ENCODE measurements at places on chromosomes 4 and X.

GRCh38 chr4:32440391-32440790 is 1720.2 kb downstream of the PCDH7 start:
- no peak for DNase-seq

- no peak for DNase-seq
These were observed 74.8 kb downstream of the STPG2 start for GRCh38 chr4:98068495-98068894.

DNA sequence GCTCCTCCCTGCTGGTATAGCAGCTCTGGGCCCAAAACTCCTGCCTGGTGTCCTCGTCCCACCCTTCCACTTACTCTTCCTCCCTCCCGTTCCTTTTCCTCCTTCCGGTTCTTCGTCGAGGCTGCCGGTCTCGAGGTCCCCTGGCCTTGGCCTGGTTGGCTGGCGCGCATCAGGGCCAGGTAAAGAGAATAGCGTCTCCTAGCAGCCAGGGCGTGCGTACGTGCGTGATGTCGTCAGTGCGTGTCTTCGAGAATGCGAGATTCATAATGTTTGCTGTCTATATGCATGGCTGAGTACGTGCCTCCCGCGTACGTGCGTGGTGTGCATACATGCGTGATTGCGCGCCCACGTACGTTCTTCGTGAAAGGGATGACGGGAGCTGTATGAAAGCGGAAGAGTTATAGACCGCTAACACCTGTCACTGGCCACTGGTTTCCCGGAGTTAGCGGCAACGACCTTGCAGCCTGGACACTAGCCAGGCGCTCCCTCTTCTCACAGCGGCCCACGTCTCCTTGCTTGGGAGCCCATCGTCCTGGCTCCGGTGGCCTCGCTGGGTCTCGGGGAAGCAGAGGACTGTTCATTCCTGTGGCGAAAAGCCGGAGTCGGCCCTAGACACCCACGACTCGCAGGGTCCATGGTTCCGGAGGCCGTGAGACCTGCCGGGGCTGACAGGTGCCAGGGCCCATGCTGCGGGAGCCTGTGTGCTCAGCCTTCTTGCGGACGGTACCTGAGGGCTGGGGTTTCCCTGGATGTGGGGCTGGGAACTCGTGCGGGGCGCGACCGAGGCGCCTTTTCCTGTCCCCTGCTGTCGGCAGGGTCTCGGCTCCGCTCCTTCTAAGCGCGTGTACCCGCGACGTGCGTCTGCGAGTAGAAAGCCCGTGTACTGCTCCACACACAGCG is at the start of gene EOLA1:
EOLA1 (plus strand) TSS at position 392 of the 900 bp plus-strand sequence. CDS start 4,619 bp downstream, outside the sequence.
- DNase-seq: peak; percentile 47

DNA sequence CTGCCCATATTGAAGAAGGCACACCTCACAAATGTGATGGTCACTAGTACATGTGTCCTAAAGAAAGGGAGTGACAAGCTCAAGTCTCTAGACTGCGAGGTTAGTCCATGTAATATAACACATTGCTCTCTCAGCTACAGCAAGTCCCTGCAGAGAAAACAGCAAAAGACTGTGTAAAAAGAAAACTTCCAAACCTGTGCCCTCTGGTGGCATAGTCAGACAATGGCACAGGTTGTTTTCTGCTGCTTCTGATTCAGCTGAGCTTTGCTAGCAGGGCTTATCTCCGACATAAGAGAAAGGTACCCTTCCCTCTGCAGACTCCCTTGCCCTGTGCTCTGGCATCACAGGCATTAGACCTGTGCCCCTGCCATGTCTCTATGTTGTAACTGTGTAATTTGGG is 1.4 kb upstream of the SERPINA7 start:
- no peak for DNase-seq

DNA sequence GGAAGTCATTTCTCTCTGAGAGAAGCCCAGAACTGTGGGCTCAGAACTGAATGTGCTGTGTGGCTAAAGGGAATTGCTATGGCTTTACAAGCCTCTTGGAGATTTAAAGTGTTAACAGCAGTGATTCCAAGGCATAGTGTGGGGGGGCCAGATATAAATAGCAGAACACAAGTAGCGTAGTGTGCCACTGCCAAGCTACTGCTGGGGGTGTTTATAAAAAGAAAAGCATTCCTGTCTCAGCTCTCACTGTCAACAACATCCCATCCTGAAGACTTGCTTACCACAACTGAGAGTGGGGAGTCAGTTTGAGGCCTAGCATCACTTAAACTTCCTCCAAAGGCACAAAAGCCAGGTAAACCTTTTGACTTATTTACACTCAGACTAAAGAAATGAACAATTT is at the start of gene ART3:
ART3 (plus strand) TSS at position 242 of the 400 bp plus-strand sequence. CDS start 1,181 bp downstream, outside the sequence.
- no peak for DNase-seq

- no peak for DNase-seq
These were observed 14.1 kb downstream of the MFAP3L start for GRCh38 chr4:170011921-170012628.

GRCh38 chrX:17554914-17555313 is 179.9 kb downstream of the NHS start:
- no peak for DNase-seq

DNA sequence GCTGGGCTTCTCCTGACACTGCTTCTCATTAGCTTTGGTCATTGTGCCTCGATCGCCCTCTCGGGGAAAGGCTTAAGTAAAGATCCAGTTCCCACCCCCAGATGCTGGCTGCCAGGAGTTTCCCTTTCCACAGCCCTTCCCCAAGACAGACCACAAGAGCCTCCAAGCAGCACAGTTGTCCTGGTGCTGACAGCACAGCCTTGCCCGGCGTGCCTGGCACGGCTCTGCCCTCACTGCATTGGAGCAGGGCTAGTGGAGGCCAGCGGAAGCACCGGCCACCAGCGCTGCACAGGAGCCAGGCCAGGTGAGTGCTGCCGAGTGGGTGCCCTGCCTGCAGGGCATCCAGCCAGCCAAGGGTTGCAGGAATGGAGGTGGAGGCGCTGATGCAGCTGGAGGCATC is 9.7 kb upstream of the MSANTD1 start:
- no peak for DNase-seq

DNA sequence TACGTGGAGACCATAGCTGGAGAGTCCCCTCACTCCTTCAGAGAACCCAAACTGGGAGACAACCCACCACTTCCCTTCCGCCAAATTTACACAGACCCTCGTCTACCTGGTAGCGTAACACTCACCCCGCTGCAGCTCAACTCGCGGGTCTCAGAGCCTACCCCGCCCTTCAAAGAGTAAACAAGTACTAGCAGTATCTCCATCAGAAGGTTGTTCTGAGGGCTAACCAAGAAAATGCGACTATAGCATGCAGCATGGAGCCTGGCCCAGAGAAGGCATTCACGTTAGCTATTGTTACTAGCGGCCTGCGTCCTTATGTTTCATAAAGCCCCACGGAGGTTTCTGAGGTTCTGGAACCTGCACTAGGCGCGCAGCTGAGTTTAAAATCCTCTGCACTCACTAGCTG is 531 bp upstream of the MANBA start:
- no peak for DNase-seq

DNA sequence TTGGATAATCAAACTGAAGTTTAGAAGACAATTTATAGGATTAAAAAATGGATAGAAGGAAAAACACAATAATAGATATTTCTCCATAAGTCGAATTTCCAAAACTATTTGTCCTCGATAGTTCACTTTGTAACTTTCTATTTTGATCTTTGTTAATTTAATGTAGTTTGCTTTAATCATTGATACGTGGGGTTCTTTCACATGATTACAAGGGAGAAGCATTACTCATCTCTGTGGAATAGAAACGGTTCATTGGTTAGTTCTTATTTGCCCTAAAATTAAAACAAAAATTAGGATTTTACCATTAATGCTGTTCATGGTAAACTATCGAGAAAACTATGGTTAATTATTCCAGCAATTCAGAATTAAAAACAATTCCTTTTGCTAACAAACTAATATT is 2.1 kb downstream of the TET2 start:
- no peak for DNase-seq

DNA sequence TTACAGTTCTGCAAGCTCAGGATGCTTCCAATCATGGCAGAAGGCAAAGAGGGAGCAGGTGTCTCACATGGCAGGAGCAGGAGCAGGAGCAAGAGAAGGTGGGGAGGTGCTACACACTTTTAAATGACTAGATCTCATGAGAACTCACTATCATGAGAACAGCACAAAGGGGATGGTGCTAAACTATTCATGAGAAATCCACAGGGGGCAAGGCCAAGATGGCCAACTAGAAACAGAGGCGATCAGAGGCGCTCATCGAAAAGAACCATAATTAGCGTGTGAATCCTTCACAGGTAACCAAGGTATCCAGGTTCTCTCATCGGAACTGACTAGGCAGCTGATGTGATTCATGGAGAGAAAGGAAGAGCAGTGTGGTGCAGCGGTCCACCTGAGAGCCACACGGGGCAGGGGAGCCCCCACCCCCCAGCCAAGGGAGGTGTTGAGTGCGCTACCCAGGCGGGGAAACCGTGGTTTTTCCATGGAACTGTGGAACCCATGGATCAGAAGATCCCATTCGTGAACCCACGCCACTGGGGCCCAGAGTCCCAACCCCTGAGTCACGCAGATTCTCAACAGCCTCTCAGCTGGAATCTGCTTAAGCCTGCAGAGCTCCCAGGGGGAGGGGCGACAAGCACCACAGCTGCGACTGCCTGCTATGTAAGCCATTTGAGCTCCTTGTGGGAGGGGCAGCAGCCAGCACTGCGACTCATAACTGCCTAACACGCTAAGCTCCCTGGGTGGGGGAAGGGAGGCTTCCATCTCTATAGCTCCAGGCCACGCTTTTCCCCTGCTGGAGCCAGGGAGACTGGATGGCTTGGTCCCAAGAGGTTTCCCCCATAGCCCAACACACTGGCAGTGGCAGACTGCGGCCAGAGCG is 46.7 kb downstream of the FGF16 start:
- DNase-seq: no peak

DNA sequence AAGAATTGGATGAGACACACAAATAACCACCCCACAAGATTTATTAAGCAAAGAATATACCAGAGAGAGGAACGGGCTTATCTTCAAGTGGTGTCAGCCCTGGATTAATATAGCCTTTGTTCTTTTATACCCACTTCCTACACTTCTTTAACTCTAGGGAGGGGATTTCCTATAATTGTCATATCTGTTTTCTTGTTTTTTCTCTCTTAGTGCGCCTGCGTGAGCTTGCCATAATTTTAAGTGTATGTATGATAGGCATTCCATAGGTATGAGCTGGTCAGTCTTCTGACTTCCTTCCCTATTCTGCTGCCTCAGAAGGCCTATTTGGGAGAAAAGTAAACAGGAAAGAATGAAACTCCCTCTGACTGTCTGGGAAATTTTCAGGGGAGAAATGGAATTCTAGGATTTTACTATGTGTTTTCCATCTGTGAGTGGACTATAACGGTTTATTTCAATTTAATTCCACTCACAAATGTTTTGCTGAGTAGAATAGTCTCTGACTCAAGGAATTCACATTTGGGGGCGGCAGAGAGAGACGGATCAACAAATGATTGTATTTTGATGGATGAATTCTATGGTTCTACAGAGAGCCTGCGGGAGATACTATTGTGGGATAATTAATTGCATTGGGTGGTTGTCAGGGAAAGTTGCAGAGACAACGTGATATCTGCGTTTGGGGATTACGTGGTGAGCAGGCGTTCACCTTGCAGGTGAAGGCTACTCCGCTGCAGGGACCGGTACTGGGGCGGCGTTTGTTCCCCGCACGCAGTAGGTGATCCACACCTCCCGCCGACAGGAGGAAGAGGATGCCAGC is 626 bp upstream of the CEP135 start:
- DNase-seq: peak; percentile 2

DNA sequence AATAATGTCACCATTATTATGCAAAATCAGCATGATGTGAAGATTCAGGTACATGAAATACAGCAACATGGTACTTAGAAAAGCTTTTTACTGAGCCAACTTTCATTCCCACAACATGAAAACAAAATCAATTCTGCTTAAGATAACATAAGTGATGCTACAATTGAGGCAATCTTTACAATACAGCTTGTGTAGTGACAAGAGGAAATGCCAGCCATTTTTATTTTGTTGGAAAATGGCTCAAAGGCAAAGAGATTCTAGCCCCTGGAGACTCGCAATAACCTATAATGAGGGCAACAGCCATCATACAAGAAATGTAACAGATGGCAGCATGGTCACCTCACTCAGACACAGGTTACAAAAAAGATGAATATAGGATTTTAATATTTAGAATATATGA is 560.4 kb downstream of the SPOCK3 start:
- no peak for DNase-seq

- no peak for DNase-seq
These were observed 130.3 kb downstream of the GUCY2F start for GRCh38 chrX:109351557-109351956.

- DNase-seq: peak; percentile 55
These were observed at the start of gene JADE3 for GRCh38 chrX:46912098-46912602. TSS of gene JADE3 (plus strand) at chrX:46912421. CDS start at chrX:46984895, 72,474 bp downstream.

DNA sequence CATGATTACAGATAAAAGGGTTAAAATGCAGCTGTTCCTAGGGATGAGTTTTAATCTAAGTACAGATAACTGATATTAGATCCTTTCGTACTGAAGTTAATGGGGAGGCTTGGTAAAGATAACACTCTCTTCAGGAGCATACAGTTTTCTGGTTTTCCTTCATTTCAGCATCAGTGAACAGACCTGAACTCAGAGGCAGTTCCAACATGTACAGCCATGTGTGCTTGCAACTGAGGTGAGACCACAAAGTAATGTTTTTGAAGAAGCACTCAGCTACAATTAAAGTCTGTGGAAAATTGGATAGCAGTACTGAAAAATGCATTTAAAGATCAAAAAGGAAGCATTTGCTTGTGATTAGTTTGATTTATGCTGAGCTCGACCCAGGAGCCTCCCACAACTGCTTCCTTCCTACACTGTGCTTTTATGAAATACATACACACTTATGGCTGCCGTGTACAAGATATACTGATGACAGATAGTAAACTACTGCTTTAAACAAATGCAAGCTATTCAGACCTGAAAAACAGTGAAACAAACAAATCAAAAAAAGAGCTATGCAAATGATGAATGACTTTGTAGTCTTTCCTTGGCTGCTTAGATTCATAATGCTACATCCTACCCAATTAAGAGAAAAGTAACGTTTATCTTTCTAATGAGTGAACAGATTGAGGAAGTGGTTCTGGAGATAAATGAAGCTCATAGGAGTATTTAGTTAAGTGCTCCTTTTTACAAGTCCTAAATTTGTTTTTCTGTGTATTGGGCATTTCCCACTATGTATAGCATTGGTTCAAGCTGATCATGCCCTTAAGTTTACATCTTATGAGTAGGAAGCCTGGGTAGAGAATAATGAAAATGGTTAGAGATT is 68.4 kb downstream of the PDLIM5 start:
- no peak for DNase-seq

DNA sequence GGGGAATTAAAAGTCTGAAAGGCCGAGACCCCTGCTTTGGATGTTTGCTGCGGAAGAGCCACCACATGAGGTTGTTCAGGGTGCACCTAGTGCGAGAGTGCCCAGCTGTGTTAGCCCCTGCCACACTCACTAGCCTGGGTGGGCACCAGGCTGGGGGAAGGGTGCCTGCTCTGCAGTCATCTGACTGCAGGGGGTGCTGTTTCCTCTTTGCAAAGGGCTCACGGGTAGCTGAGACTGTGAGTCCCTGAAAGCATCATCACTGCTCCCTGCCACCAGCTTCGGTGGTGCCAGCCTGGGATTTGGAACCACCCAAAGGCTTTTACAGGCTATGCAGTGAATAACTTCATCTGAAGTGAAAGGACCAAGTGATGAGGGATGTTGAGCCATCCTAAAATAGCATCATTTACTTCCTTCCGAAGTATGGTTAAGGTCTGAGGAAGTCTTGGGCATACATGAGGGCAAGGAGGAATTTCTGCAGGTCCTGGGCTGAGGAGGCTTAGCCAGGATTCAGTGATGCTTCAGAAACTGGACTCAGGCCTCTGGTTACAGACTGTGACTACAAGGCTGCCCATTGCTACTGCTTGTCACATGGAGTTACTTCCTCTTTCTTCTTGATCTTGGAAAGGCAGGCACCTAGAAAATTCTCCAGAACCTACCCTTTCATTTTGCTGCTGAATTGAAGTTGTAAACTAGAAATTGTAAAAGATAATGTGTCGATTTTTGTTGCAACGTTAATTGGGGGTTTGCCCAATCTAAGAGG is 293.2 kb upstream of the PRPS2 start:
- peak; percentile 2 for DNase-seq
